ENCODE measurements at places on chromosomes 3 and 15.

DNA sequence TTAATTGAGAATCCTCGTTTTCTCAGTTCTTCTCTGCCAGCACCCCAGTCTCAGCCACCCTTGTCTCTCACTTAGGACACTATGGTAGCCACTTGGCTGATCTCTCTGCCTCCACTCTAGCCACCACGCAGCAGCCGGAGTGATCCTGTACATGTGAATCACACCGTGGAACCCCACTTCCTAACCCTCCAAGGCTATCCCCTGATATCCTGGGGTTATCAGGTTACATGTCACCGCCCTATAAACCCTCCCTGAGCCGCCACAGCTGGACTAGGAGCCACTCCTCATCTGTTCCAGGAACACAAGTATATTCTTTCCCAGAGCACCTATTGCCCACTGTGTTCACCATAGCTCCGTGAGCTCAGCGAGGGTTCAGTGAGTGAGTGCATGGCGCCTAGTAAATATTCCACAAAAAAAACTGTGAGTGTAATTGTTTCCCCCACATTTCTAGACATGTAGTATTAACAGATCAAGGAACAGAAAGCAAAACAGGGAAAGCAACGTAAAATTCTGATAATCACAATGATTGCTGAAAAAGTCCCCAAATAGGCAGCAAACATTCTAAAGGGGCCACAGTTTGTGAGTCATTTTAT, 661 bp upstream of the PARP14 start:
- DNase-seq = no peak

- no peak for DNase-seq
Observed at GRCh38 chr3:51800750-51801125, 21.7 kb upstream of the IQCF6 start.

DNA sequence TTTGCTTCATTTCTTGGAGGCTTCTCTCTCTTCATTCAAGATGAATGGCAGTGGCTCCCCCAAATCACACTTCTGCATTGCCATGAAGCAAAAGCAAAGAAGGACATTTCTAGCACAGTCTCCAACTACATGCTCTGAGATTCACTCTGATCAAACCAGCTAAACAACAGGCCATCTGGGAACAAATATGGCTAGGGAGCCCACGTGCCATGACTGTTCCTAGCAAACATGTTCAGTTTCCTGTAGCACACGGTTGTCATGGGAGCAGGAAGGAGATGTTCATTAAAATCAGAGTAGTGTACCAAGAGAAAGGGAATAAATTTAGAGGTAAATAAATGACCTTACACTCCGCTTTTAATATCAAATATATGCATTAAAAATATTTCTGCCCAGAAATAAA, 327.3 kb downstream of the GBE1 start:
- no peak for DNase-seq

GRCh38 chr3:277873-278272, 81.3 kb downstream of the CHL1 start:
- no peak for DNase-seq

DNA sequence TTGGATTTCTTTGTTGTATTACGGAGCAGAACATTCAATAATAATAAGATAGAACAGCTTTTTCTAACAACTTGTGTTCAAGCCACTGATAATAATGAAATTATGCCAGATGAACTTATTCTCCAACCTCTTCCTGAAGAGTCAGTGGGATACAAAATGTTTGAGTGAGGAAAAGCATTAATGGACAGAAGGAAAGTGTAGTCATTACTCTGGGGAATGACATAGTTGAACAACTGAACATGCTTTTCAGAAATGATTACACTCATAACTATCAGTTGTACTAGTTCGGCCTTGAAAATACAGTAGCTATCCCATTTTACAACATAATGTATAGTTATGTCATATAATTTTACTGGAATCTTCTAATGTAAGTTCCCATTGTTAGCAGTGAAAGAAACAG, 55.9 kb downstream of the ALCAM start:
- no peak for DNase-seq

- no peak for DNase-seq
Observed at GRCh38 chr15:60667190-60667868, 188.4 kb upstream of the ICE2 start.

- DNase-seq = no peak
Observed at GRCh38 chr3:43410592-43410991, 124.3 kb downstream of the SNRK start.

GRCh38 chr3:163952499-163952898, 1125.8 kb downstream of the SI start:
- DNase-seq = no peak

GRCh38 chr3:184040010-184040409, 8.5 kb downstream of the HTR3D start:
- peak; percentile 42 for DNase-seq
